ENCODE measurements at places on chromosomes 5 and 9.

DNA sequence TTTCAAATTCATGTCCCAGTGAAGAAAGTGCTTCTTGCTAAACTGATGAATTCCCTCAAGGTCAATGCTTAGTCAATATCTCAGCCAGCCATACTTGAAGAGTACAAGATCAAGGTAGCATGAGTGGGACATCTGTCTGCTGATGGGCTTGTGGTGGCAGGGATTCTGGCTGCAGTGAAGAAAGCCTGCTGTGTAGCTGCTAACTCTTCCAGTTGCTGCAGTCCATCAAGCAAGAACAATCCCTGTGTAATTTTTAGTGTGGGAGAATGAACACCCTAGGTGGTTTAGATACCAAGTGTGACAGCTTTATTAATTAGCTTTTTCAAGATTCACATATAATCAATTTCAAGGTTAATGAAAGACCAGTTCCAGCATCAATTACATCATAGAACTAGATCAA, 443.9 kb downstream of the TAF11L14 start:
- no peak for DNase-seq

DNA sequence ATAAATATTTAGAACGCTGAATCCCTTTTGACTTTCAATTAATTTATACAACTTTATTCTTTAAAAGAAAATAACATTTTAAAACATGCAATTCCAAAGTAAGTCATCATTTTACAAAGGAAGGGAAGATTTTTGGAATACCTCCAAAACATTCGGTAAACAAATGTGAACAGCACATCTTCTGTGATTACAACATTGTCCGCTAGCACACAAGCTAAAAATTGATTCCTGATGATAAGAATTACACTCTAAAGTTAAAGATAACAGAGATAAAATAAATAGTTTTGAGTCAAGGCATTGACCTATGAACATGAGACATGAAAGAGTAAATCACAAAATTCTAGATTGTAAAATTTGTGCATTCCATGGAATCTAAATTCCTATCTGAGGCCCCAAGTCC, 56.2 kb upstream of the TRAF1 start:
- peak; percentile 72 for DNase-seq

GRCh38 chr9:16664211-16664610, 206.3 kb downstream of the BNC2 start:
- DNase-seq: peak; percentile 44

DNA sequence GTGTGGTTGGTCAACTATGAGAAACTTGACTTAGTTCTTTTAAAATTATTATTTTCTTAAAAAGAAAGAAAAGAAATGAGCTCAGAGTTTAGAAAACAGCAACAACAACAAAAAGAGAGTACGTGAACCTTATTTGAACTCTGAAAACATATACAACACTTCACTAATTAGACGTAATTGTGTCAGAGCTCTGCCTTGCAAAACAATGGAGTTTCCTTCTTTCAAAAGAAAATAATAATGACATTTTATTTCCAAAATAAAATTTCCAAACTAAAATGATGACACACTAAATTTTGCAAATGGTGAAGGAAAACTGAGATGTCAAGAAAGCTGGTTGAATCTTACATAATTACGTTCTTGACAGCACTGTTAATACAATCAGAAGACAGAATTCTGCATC, 15.4 kb downstream of the ROR2 start:
- no peak for DNase-seq

DNA sequence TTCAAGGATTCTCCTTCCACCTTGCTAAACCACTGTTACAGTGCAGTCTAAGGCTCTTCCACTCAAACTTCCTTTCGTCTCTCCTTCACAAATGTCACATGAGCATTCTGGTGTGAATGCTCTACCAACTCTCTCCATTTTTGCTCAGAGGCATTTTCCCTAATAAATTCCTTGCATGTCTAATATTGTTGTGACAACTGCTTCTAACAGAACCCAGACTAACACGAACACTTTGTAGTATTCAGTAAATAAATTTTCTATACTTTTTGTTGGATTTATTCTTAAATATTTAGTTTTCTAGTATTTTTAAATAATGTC, 24.0 kb downstream of the RAPGEF6 start:
- no peak for DNase-seq

- peak; percentile 91 for DNase-seq
These were observed 32.2 kb downstream of the IER5L start for GRCh38 chr9:129145841-129146292.

GRCh38 chr9:114513055-114513958, 8.0 kb upstream of the WHRN start:
- DNase-seq: no peak

DNA sequence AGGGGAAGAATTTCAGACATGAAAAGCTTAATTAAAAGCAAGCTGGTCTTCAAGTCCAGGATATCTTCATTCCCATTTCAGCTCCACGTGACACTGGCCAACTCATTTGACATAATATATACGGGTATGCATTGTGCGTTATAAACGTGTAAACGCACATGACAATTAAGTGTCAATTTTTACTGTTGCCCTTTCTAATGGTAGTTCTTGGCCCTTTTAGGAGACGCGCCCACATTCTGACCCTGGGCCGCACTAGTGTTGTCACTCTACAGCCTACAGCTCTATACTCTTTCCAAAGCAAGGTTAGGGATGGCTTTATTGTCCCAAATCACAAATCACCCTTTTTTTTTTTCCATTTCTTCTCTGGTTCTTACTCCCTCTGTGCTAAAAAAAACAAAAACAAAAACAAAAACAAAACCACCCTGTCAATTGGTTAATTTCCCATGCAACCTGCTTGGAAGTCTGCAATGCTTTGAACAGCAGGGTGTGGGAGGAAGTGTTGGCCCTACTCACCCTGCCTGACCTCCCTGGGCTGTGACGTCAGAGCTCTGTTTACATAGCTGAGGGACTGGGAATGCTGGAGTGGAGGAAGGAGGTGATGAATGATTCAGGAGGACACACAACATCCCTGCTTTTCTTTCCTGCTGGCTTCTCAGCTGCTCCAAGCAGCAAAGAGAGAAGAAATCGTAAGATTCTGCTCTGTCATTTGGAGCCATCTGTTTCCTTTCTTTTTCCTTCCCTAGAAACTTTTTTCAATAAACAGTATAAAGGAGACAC, 19.3 kb downstream of the RFK start:
- DNase-seq: peak; percentile 88

- peak; percentile 69 for DNase-seq
These were observed 49.9 kb downstream of the ZFAND5 start for GRCh38 chr9:72315089-72315509.

- peak; percentile 74 for DNase-seq
These were observed 148.7 kb upstream of the SLC12A2 start for GRCh38 chr5:127934791-127935256.

Measured in iris pigment epithelial cell (primary cell).